Omental fat pad (tissue), 4 donors: ENCODE measurements at places on chromosomes 5 and 9.

DNA sequence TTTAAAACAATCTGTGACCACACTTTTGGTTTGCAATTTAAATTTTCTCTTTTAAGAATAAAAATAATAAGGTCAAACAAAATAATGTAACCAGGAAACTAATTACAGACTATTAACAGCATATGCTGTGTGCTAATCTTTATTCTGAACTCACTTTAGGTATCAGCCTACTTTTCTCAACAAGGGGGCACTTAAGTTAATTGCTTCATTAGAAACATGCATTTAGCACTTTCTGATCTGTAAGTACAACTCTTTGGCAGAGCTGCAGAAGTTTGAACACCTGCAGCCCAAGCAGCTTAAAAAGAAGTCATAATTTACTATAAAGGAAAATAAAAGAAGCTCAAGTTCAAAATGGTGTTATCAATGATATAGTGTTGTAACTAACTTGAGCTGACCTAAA, 21.7 kb downstream of the XRCC4 start:
- no peak for DNase-seq

DNA sequence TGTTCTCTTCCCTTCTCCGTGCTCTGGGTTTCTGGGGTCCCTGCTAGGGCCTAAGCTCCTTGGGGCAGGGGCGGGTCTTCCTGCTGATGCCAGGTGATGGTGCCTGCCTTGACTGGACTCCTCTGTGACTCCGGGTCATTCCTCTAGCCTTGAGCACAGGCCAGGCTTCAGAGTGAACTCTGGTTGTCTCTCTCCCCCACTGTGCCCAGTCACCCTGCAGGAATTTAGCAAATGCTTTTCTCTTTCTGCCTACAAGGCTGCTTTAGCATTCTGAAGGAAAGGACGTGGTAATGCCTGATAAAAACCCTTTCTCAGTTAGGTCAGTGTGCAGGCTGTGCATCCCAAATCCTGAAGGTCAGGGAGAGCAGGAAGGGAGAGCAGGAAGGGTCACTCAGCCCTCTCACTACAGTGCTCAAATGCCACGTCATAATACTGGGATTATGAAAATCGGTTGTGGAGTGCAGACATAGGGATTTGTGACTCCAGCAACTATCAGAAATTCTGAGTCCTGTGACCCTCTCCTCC, 2.7 kb downstream of the CXCL14 start:
- no peak for DNase-seq

- no peak for DNase-seq
Measured at GRCh38 chr5:96743065-96743768, 64.5 kb downstream of the ERAP1 start.

- no peak for DNase-seq
Measured at GRCh38 chr9:137740312-137740711, 121.5 kb downstream of the EHMT1 start.
